Thoracic aorta (tissue), 2 donors: ENCODE measurements at places on chromosomes 2 and 18. TPM values are rescaled to one million over a fixed set of nuclear protein-coding genes. Genes with fewer than 3 reads are reported as not detected.

Gene ACTG2
- 325 TPM for total RNA-seq

Gene NCL
- total RNA-seq = 80.4 TPM

Gene PAPOLG
- total RNA-seq = 21.9 TPM

Gene C2orf78
- total RNA-seq = not detected

Gene SLC9A4
- total RNA-seq = not detected

Gene HTR2B
- 2.8 TPM for total RNA-seq

Gene CCDC150
- total RNA-seq = 0.56 TPM

Gene FBXO48
- 0.56 TPM for total RNA-seq

GRCh38 chr2:63817382-63817781 lies 24.3 kb upstream of the UGP2 start:
- DNase-seq = no peak

DNA sequence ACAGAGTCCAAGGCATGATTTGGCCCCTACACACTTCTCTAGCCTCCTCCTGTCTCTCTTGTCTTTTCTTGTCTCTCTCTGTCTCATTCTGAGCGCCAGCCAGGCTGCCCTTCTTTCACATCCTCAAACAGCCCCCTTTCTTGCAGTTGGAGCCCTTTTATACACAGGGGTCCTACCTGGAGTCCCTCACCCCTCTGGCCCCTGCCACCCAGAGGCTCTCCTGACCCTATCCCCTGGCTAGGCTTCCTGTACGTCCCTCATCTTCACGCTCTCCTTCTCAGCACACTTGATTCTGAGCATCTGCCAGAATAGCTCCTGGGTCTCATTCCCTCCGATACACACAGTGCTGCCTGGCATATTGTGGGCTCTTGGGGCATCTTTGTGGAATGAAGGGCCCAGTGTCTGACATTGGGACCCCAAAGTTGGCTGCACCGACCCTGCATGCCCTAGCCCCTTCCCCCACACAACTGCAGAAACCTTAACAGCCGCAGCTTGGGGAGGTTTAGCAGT lies 261.9 kb downstream of the DYSF start:
- DNase-seq = no peak

- DNase-seq = no peak
These were observed 48.8 kb downstream of the TCF4 start for GRCh38 chr18:55539240-55539639.

GRCh38 chr2:173386738-173387065 lies 32.0 kb downstream of the CDCA7 start:
- no peak for DNase-seq

- DNase-seq = no peak
These were observed 150.0 kb upstream of the ALKAL2 start for GRCh38 chr2:437756-438393.

DNA sequence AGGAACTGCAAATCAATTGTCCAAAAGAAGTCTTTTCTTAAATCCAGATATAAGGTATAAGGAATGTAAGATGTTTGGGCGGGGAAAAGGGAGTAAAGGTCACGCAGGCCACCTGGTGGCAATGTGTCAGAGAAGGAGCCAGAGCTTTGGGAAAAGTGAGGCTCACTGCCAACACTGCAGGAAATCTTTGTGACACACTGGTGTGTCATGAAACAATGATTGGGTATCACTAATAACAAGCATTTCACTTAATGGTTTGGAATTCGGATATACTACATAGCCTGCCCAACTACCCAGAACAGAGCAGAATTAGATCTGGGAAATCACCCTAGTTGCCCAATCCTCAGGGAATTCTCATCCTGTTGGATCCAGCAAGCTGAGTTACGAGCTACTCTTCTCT lies 61.0 kb downstream of the RBMS1 start:
- no peak for DNase-seq

DNA sequence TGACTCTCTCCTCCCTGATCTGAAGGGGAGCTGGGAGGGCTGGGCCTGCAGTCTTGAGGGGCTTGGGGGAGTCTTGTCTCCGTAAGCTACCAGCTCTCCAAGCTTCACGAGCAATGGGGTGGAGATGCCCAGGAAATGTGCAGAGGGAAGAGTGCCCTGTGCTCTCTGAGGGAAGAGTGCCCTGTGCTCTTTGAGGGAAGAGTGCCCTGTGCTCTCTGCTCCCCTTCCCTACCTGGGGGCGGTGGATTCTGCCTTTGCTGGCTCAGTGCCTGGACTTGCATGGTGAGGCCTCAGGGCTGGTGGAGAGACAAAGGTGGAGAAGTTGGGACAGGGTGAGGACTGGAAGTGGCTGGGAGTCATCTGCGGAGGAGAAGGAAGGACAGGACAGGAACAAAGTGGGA lies 72.7 kb downstream of the TWIST2 start:
- DNase-seq = no peak

- no peak for DNase-seq
These were observed 72.0 kb upstream of the EPAS1 start for GRCh38 chr2:46225150-46225625.

GRCh38 chr18:8301427-8302172 lies 307.6 kb upstream of the RAB12 start:
- no peak for DNase-seq

GRCh38 chr2:54052825-54053718 lies 62.3 kb upstream of the ACYP2 start:
- no peak for DNase-seq

GRCh38 chr2:29628862-29629261 lies 292.5 kb downstream of the ALK start:
- no peak for DNase-seq

DNA sequence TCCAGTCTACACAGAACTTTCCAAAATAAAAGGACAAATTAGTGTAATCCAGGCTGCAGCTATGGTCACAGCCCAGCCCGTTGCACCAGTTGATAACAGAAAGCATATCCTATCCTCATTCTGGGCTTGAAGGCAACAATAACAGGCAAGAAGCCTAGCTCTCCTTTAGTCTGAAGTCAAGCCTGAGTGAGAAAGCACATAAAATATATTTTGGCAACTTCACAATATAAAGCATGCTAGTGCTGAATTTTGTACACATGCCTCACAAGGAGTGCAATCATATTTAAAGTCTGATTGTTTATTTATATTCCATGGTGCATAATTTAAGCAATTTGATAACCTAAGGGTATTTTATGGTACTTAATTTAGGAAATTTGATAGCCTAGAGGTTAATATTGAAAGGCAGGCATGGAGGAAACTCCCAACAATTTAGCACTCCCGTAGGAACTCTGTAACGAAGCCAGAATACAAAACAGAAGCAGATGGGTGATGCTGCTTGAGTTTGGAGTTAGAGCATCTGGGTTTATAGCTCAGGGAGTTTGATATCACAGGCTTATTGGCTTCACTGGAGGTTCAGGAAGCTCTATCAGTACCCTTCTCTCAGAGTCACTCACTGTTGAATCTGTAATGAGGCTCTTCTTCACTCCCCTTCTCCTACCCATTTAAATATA lies 1199.1 kb upstream of the GYPC start:
- no peak for DNase-seq

DNA sequence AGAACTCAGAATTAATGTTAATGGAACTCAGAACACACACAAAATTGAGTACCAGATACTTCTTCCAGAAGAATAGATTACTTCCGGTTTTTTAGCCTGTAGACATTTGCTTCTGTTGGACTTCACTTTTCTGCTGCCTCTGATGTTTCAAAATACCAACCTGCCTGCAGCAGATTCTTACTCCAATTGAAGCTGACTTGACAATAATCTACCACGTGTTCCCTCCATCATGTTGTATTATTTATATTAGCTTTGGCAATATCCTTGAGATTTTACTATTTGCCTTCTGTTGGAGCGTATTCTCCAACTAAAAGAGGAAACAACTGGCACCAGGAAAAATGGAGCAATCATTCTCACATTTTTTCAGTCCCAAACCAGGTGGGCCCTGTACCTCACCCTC lies 3.1 kb upstream of the GORASP2 start:
- DNase-seq = no peak
